ENCODE measurements at places on chromosomes 13 and 19.

GRCh38 chr19:18782559-18783225 lies 8.4 kb downstream of the COMP start:
- DNase-seq = no peak

DNA sequence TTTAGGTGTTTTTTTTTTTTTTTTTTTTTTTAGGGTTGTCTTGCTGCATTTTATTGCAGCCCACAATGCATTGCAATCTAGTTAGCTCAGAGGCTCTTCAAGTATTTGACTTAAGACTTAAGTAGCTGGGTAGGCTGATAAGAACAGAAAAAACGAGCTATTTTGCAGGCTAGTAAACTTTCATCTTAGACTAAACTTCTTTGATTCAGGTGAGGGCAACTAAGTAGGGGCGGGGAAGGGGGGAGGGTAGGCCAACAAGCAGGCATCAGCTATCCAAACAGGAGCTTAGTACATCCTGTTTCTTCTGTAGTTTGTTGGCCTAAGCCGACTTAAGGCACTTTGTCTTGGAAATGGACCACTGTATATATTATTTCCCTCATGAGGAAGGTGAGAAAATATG lies 4.9 kb upstream of the TDRD3 start:
- no peak for DNase-seq

DNA sequence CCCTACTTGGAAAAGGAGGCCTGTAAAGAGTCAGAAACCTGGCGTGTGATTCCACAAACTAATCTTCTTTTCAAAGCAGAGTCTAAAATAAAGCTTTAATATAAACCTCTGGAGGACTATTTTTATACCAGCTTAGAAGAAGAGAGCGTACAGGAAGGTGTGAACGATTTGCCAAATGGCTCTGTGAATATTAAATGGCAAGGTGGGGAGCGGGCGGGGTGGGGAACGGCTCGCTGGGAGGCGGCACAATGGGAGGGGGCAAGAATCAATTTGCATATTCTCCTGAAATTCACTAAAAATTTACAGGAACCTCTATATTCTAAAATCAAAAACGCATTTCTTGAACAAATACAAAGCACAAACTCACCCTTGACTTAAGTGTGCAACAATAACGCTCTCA lies 982 bp downstream of the ZNF780B start:
- no peak for DNase-seq

- no peak for DNase-seq
These were observed 185.7 kb downstream of the RFC3 start for GRCh38 chr13:34003656-34004055.

Measured in stimulated activated CD4-positive, alpha-beta T cell treated with anti-CD3 and anti-CD28 coated beads, TNF-alpha, amount 100 ng/mL, for 48 hours (primary cell).